ENCODE measurements at places on chromosomes 12 and 14.

DNA sequence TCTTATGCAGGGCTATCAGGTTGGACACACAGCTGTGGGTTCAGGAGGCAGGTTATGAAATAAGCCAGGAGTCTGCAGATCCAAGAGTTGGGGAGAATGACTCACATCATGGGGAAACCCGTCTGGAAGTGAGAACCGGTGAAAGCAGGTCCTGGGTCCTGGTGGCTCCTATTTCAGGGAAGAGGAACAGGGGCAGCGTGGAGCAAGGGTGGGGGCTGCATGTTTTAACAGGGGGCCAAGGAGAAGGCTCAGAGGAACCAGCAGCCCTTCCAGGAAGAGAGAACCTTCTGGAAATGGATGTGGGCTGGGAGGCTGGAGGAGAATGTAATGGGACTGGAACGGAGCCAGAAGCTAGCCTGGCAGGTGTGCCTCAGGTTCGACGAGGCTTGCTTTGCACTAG is 7.8 kb upstream of the KRT74 start:
- no peak for DNase-seq

DNA sequence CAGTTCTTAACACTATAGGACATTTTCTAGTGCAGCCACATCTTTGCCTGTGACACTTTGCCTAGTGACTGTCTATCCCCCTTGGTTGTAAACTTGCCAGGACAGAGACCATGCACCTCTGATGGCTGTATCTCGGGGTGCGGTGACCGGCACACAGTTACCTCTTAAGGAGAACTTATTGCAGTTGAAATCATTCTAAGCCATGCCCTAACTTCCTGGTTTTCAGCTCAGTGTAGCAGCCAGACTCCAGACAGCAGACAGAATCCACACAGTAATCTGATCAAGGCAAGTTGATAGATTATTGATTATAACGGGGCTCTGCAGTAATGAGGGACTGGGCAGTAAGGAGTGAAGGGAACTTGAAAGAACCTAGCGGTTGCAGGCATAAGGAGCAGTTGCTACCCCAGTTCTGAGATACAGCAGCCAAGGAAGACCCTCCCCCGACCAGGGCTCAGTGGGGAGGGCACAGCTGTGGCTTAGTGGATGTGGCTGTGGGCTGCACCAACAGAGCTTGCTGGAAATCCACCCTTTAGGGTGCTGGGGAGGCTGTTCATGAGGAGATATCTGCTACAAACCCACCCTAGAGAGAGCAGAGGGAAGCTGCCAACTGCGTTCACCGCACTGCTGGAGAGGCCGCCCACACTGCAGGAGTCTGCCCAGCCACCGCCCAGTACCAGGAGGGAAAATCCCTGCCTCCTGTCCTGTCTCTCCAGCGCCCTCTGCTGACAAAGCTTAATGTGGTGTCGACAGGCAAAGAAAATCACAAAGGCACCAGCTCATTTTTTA is 58.2 kb upstream of the BEGAIN start:
- DNase-seq, result peak; percentile 75

- DNase-seq, result no peak
Observed at GRCh38 chr12:240566-240965, 22.1 kb downstream of the SLC6A13 start.

DNA sequence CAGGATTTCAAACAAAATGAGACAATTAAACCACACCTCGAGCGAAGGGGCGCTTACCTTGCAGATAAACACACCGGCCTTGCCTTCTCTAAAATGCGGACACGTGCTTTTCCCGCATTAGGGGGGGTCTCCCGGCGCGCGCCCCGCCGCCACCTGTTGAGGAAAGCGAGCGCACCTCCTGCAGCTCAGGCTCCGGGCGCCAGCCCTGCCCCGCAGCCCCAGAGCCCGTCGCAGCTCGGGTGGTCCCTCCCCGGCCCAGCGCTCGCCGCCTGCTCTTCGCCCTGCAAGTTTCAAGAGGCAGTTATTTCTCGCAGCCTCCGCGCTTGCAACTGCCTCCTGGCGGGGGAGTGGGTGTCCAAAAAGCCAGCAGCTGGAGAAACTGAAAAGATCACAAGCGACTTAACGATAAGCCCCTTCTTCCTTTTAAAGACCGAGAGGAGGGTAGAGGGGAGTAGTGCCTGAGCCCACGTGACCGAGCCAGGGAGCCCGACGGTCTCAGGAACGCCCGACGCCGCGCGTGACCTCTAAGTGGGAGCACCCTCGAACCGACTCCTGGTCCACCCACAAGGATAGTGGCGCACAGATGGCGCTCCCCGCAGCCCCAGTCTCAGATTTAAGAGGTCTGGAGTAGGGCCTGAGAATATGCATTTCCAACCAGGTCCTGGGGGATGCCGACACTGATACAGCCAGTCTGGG is at the start of gene ESR2:
TSS of gene ESR2 (minus strand) at position 396 of the 696 bp plus-strand sequence. CDS start 11,386 bp downstream, outside the sequence.
- DNase-seq, result no peak

- DNase-seq, result no peak
Observed at GRCh38 chr14:93142854-93143652, 27.3 kb upstream of the ITPK1 start.

DNA sequence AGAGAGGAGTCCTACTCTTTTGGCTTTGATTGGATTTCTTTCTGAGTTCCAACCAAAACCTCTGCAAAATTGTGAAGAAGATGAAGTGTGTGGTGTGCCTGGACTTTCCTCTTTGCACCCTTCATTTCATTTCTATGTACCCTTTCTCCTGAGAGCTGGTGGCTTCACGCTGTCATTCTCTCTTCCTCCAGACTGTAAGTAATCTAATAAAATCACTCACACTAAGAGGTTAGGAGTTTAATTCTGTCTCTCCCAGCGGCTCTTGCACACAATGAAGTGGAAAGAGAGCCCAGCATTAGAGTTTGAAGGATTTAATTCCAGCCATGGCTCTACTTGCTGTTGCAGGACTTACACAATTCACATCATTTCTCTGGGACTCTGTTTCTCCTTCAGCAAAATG is 37.8 kb upstream of the CRADD start:
- no peak for DNase-seq

DNA sequence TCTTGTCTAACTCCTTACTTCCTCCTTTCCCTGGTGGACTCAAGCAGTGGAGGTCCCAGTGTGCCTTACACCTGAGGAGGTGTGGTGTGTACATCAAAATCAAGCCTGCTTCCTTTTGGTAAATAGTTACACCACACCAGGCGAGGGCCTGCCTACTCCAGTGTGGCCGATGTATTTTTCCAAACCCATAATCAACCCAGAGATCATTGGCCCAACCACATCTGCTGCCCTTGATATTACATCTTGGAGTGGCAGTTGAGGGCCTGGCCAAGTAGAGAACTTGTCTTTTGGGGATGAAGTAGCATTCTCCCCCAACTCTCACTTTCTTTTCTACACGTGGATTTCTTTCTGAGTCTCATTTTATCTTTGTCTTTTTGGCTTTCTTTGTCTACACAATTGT is 187.4 kb downstream of the EFCAB11 start:
- DNase-seq, result no peak

- DNase-seq, result no peak
Observed at GRCh38 chr14:93025055-93025454, 90.7 kb downstream of the ITPK1 start.

DNA sequence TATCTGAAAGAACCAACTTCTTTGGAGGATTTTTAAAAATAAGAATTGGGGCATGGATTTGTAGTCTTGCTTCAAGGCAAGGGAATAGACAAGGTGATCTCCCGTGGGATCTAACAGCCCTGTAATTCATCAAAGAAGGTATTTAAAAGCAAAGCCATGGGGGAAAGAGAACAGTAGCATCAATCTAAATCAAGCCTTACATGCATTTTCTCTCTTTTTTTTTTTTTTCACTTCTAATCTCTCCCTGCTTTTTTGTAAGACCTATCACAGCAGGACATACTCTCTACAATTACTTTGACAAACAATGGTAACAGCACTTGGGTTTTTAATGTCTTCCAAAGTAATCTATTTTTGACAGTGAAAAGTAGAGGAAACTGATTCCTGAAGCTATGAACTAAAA is 367.9 kb downstream of the PAWR start:
- no peak for DNase-seq

GRCh38 chr14:100289916-100290606 is 16.2 kb downstream of the SLC25A29 start:
- no peak for DNase-seq

- DNase-seq, result no peak
Observed at GRCh38 chr12:86931714-86932113, 675.5 kb upstream of the MGAT4C start.

- no peak for DNase-seq
Observed at GRCh38 chr12:46628176-46628575, 197.6 kb downstream of the SLC38A4 start.

DNA sequence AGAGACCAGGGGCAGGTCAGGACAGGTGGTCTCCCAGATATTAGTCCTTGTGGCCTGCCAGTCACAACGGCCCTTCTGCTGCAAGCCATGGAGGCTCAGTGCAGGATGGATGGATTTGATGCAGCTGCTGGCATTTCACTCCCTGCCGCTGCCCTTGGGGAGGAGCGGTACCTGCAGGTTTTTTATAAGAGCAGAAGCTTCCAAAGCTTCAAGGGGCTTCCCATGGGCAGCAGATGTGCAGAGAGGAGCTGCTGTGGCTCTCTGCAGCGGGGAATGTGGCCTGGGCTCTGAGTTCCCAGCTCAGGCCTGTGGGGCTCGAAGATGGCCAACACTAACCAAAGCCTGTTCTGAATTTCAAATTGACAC is 379.3 kb downstream of the DPF3 start:
- no peak for DNase-seq

DNA sequence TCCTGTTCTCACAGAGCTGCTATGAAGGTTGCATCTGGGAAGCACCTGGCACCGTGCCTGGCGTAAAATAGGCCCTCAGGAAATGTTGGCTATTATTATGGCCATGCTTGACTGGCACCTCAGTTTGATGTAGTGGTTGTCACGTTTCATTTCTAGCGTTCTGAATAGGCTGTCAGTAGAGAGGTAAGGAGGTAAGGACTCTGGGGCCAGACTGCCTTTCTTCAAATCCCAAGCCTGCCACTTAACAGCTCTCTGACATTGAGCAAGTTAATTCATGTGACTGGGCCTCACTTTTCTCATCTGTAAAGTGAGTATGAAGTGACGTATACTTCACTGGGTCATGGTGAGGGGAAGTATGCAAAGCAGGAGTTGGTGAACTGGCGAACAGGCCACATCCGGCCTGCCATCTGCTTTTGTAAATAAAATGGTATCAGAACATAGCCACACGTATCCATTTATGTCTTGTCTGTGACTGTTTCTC is 196.2 kb downstream of the CACNA1C start:
- DNase-seq, result no peak

DNA sequence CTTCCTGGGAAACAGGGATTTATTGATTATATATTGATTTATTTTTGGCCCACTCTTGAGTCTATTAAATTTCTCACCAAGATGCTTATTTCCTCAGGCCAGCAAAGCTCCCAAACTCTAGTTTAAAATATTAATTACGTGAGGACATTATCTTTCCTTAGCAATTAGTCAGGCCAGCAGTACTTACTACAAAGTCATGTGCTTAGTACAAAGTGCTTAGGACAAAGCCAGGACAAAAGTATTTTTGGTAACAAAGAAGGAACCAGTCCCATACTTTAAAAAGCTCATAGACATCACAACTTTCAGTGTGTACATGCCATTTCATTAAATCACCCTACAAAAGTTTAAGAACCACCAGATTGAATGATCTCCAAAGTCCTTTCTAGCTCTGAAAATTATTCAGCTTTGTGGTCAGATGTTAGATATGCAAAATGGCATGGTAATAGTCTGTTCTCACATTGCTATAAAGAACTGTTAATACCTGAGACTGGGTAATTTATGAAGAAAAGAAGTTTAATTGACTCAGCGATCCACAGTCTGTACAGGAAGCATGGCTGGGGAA is 94.7 kb upstream of the PWP1 start:
- DNase-seq, result no peak

GRCh38 chr14:53955671-53956426 is 776 bp downstream of the BMP4 start:
- DNase-seq, result peak; percentile 22

DNA sequence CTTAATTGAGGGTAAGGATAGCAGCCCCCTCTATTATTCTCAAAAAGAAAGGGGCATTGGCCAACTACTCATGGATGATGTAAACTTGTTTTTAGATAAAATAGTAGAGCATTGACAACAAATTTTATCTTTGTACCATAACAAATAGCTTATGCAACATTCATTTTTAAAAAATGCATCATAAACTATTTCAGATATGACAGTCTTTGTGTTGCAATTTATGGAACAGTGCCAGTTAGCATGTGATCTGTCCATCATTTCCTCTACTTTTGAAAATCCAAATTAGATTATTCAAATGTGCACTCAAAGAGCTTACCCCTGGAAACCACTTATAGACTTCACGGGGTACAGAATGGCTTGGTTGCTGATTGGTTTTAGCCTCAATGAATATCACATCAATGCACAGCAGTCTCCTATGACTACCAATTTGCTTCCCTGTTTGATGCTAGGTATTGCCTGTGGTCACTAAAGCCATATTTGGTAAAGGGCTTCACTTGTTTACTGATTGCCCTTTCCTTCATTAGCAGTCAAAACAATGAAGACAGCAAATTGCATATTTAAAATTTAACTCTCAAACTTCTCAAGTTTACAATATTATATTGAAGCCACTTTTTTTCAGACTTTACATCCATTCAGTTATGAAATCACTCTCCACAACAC is 274.9 kb upstream of the MGAT4C start:
- DNase-seq, result no peak

GRCh38 chr12:100058482-100059029 is 73.8 kb upstream of the ANKS1B start:
- peak; percentile 31 for DNase-seq

- no peak for DNase-seq
Observed at GRCh38 chr12:48901278-48901677, 24.0 kb downstream of the FKBP11 start.

DNA sequence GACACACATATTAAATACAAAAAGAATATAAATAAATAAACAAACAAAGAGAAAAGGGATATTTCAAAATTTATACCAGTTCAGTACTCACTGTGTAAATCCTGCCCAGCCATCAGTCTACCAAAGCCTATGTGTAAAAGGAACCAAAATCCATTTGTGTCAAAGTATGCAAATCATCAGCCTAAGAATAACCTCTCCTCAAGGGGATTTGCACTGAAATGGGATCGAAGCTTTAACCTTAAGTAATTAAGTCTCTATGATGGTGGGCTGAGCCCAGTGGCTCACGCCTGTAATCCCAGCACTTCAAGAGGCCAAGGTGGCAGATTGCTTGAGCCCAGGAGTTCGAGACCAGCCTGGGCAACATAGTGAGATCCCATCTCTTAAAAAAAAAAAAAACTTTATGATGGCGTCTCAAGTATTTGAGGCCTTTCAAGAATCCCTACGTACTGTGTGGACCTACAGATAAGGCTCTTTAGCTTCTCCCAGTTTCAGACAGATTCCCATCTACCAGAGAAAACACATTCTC is 57.8 kb upstream of the METAP2 start:
- no peak for DNase-seq

Data from cerebellar cortex (tissue), 1 donor.